NCI-H1930 (cell line): ENCODE measurements at places on chromosomes 5 and 9.

GRCh38 chr9:124505006-124505900, 1.9 kb downstream of the NR5A1 start:
- DNase-seq, result no peak

- no peak for DNase-seq
These were observed 9.1 kb downstream of the ENHO start for GRCh38 chr9:34513567-34514214.

- no peak for DNase-seq
These were observed 151.6 kb upstream of the MEF2C start for GRCh38 chr5:89034588-89034987.

DNA sequence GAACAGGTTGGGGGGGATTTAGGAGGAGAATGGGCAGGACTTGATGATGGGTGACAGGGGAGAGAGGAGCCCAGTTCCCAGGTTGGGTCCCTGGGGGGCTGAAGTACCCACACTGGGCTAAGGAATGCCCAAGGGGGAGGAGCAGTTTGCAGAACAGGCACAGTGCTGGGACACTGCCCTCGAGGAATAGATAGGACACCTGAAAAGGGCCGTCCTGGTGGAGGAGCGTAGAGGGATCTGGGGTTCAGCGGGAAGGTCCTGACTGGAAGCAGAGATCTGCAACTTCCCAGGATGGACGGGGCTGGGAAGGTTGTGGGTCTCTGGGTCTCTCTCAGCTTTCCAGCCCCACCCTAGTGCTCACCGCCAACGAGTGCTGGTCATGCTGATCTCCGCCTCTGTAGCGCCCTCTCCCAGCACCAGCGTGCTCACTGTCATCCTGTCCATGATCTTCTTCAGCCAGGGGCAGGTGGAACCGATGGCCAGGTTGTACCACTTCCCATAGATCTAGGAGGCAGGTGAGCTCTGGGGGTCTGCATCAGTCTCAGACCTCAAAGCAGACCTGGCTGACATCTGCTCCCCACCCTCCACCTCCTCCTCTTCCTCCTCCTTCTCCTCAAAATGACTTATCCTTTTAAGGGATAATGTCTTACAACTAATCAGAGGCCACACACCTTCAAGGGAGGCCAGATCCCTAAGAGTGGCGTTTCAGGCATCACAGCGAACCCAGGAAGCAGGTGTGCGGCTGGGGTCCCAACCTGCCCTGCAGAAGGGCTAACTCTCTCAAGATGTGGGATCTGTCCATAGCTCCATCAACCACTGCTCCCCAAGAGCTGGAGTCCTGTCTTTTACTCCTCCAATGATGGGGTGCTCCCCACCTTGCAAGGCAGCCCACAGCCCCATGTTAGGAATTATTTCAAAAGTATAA, 1.6 kb downstream of the AMBP start:
- no peak for DNase-seq

DNA sequence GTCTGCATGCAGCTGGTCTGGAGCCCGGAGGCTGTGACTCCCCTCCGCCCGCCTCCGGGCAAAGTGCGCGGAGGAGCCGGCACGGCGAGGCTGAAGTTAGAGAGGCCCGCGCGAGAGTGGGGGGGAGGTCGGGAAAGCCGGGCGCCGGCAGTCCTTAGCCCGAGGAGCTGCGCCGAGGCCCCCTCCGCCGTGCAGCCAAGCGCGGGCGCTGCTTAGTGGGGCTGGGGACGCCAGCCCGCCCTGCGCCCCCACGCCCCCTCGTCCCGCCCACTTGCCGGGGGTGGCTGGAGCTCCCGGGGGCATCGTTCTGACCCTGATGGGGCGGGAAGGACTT, 403 bp downstream of the NINJ1 start:
- DNase-seq, result no peak

DNA sequence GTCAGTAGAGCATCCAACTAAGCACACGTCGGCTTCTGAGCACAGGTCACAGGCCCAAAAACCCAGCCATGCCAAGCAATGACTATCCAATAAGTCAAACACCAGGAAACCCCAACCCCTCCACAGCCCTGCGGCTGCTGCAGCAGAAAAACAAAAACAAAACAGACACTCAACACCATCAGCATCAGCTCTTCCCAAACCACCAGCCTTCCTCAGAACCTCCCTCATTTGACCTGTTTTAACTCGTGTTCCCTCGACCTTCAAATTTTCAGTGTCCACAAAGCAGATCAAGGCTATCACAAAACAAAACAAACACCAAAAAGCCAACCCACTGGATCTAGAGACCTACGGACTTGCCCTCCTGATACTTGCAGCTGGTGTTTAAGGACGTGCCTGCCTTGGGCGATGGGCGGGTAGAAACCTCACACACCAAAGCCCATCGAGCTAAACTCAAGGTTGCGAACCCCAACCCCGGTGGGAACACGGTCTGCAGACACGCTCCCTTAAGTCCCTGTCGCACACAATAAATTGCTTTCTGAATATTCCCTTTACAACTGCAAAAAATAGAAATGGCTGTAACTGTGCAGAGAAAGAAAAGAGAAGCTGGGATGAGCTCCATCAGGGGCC, 247.1 kb upstream of the ANKRD55 start:
- no peak for DNase-seq

DNA sequence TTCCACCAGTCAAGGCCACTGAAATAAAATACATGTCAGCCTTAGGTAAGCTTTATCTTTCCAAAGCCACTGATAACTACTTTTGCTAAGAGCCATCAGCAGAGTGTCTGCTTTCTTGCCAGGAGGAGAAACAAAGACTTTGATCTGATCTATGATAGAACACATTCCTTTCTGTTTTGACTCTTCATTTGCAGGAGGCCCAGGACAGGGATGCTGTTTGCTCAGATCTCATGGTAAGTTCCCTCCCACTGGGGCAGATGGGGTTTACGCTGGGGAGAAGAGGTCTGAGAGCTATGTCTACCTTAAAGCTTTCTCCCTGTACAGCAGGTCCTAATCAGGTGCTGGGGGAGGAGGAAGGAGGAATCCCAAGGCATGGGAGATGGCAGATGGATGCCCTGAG, 497.6 kb downstream of the NTRK2 start:
- no peak for DNase-seq

GRCh38 chr5:77398896-77399295, 93.2 kb downstream of the WDR41 start:
- no peak for DNase-seq

- no peak for DNase-seq
These were observed 354.1 kb upstream of the SLC30A5 start for GRCh38 chr5:68739752-68740151.

GRCh38 chr9:11874414-11874813, 818.8 kb upstream of the TYRP1 start:
- no peak for DNase-seq

- DNase-seq, result no peak
These were observed 196.1 kb downstream of the PCSK5 start for GRCh38 chr9:76086539-76086938.
